ENCODE measurements at places on chromosomes 2 and 18. TPM values are rescaled to one million over a fixed set of nuclear protein-coding genes. Genes with fewer than 3 reads are reported as not detected.

Gene REG1B
- not detected for total RNA-seq

Gene ZBTB14
- total RNA-seq, result 27.4 TPM

Gene TSPYL6
- not detected for total RNA-seq

Gene CD8B2
- total RNA-seq, result not detected

- no peak for DNase-seq
- H3K36me3 ChIP-seq, result no peaks in the 10 kb centered on the region
- peaks cover 31% of the 10 kb centered on the region for H3K4me1 ChIP-seq
- no peak overlapping the region for H3K27ac ChIP-seq
- H3K4me3 ChIP-seq, result no peak overlapping the region
Measured at GRCh38 chr2:176098366-176099158, 1.0 kb upstream of the HOXD12 start.

DNA sequence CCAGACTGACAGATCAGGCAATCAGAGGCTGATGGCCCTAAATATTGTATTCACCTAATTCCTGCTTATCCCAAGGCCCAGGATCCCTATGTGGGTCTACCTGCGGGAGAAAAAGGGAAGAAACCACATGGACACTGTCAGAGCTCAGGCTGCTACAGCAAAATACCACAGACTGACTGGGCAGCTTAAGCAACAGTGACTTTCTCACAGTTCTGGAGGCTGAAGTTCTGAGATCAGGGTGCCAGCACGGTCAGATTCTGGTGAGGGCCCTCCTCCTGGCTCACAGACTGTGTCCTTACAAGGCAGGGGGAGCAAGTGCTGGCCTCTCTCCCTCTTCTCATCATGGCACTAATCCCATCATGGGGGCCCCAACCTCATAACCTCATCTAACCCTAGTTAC lies 181.7 kb downstream of the TMEM163 start:
- DNase-seq, result no peak
- H3K4me1 ChIP-seq, result no peaks in the 10 kb centered on the region
- no peaks in the 10 kb centered on the region for H3K36me3 ChIP-seq
- no peak overlapping the region for H3K27ac ChIP-seq
- H3K4me3 ChIP-seq, result no peak overlapping the region
- no peaks in the 10 kb centered on the region for H3K27me3 ChIP-seq

- H3K4me1 ChIP-seq, result no peaks in the 10 kb centered on the region
- no peaks in the 10 kb centered on the region for H3K27me3 ChIP-seq
- no peak overlapping the region for H3K27ac ChIP-seq
- no peak for DNase-seq
- no peaks in the 10 kb centered on the region for H3K36me3 ChIP-seq
Measured at GRCh38 chr2:222485367-222486211, 61.2 kb downstream of the SGPP2 start.

DNA sequence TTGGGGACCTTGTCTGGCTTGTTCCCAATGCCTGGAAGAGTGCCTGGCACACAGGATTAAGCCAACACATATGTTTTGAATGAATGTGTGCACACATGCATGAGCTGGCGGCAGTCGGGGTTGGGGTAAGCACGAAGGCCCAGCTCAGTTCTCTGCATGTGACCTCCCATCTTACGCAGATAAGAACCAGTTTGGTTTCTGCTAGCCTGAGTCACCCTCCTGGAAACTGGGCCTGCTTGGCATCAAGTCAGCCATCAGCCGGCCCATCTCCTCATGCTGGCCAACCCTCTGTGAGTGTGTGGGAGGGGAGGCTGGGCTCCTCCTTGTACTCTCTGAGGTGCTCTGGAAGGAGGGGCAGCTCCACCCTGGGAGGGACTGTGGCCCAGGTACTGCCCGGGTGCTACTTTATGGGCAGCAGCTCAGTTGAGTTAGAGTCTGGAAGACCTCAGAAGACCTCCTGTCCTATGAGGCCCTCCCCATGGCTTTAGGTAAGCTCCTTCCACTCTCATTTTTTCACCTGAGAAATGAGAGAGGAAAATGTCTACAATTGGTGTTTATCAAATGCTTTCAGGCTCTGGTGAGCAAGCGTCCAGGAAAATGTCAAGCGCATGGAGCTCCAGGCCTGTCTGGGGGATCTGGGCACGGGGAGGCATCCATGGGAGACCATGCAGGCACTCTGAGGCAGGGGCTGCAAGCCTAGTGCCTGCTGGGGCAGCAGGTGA lies 9.7 kb upstream of the IL1RN start:
- no peak overlapping the region for H3K4me3 ChIP-seq
- peaks cover 21% of the 10 kb centered on the region for H3K4me1 ChIP-seq
- H3K36me3 ChIP-seq, result no peaks in the 10 kb centered on the region
- H3K27ac ChIP-seq, result no peak overlapping the region
- no peak for DNase-seq

- no peak overlapping the region for H3K27ac ChIP-seq
- H3K4me3 ChIP-seq, result no peak overlapping the region
- H3K27me3 ChIP-seq, result no peaks in the 10 kb centered on the region
- no peaks in the 10 kb centered on the region for H3K36me3 ChIP-seq
- no peaks in the 10 kb centered on the region for H3K4me1 ChIP-seq
Measured at GRCh38 chr2:209563453-209563852, 139.6 kb downstream of the MAP2 start.

- no peak for DNase-seq
- no peak overlapping the region for H3K27ac ChIP-seq
- H3K4me3 ChIP-seq, result no peak overlapping the region
- H3K36me3 ChIP-seq, result no peaks in the 10 kb centered on the region
- peaks cover 13% of the 10 kb centered on the region for H3K27me3 ChIP-seq
Measured at GRCh38 chr2:21038403-21039073, 5.3 kb downstream of the APOB start.

- H3K4me1 ChIP-seq, result peaks cover 16% of the 10 kb centered on the region
- DNase-seq, result no peak
- no peaks in the 10 kb centered on the region for H3K27me3 ChIP-seq
- H3K27ac ChIP-seq, result peak overlapping the region; percentile 56
- no peaks in the 10 kb centered on the region for H3K36me3 ChIP-seq
Measured at GRCh38 chr2:181164699-181165098, 184.3 kb downstream of the UBE2E3 start.

- no peaks in the 10 kb centered on the region for H3K4me1 ChIP-seq
- H3K36me3 ChIP-seq, result no peaks in the 10 kb centered on the region
- no peak overlapping the region for H3K4me3 ChIP-seq
- no peaks in the 10 kb centered on the region for H3K27me3 ChIP-seq
- no peak overlapping the region for H3K27ac ChIP-seq
Measured at GRCh38 chr18:13362607-13363006, 144.0 kb downstream of the LDLRAD4 start.

DNA sequence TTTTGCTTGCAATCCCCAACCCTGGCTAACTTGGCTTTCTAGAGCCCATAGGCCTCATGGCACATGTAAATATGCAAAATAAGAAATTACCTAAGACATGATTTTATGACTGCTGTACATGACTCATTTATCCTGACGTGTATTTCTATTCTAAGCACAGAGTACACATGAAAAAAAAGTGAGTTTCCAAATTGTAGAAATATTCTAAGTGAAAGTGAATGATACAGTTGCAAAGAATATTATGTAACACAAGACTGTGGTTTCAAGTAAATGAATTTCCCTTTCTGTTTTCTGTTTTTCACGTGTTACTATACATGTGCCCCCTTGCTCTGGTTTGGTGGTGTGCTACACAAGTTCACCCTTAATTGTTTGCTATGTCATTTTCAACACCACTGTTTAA lies 162.4 kb downstream of the LRP1B start:
- H3K27me3 ChIP-seq, result no peaks in the 10 kb centered on the region
- no peak overlapping the region for H3K27ac ChIP-seq
- no peaks in the 10 kb centered on the region for H3K36me3 ChIP-seq
- no peaks in the 10 kb centered on the region for H3K4me1 ChIP-seq
- H3K4me3 ChIP-seq, result no peak overlapping the region

DNA sequence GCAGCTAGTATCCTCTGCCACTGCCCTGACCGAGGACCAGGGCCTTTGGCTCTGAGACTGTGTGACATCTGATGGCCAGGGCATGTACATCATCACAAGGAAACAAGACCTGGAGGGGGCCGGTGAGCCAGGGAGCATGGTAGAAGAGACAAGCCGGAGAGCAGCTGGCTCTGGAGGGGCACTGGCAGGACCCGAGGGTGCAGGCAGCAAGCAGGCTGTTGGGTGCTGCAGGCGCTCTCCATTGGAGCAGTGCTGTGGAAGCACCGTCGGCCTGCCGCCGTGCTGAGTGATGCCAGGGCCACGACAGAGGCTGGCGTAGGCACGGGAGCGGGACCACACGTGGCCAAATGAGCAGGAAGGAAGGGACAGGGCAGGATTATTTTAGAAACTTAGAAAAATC lies 335.2 kb downstream of the GBX2 start:
- H3K4me3 ChIP-seq, result no peak overlapping the region
- no peaks in the 10 kb centered on the region for H3K36me3 ChIP-seq
- H3K27me3 ChIP-seq, result no peaks in the 10 kb centered on the region
- no peak for DNase-seq

DNA sequence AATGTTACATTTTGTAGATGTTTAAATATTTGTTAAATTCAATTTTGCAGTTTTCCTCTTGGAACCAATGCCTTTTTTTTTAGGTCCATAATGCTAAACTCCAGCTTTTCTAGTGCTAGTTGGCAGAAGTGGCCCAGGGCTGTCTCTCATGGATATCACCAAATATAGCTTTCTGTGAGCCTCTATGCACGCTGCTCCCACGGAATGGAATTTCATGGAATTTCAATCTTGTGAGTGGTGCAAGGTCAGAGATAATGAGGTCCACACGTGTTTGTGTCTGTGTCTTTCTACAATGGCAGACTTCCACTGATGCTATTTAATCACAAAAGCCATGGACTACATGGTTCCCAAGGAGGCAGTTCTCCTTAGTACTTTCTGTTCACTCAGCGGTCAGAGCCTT lies 191.5 kb upstream of the PARD3B start:
- H3K27ac ChIP-seq, result no peak overlapping the region
- no peaks in the 10 kb centered on the region for H3K4me1 ChIP-seq
- no peaks in the 10 kb centered on the region for H3K36me3 ChIP-seq

DNA sequence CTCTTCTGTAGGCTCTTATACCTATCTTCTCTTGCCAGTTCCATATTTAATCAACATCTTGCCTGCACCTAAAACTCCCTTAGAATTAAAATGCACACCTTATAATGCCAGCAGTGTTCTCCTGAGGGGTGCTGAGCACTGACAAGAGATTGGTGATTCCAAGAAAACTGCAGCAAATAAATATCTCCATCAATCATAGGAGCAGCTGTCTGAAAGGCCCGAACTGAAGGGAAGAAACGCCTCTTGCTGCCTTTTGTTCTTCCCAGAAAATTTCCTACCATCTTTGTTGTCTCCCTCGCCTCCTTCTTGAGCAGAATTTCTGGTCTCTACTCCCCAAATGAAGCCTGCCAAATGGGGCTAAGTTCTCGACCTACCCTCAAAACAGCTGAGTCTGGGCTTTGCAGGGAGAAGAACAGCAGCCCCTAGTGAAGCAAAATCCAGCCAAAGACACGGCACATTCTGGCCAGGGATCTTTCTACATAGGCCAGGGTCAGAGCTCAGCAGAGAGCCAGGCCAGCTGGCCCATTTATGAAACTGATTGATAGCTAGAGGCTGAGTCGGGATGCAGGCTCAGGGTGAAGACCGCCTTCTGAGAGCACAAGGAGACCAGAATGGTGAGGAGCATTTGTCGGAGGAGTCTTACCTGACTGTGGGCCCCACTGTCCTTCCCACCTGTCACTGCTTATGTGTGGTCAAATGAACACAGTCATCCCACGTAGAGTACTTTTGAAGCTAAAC lies 20.4 kb upstream of the TMEM247 start:
- no peaks in the 10 kb centered on the region for H3K27me3 ChIP-seq
- no peaks in the 10 kb centered on the region for H3K36me3 ChIP-seq

DNA sequence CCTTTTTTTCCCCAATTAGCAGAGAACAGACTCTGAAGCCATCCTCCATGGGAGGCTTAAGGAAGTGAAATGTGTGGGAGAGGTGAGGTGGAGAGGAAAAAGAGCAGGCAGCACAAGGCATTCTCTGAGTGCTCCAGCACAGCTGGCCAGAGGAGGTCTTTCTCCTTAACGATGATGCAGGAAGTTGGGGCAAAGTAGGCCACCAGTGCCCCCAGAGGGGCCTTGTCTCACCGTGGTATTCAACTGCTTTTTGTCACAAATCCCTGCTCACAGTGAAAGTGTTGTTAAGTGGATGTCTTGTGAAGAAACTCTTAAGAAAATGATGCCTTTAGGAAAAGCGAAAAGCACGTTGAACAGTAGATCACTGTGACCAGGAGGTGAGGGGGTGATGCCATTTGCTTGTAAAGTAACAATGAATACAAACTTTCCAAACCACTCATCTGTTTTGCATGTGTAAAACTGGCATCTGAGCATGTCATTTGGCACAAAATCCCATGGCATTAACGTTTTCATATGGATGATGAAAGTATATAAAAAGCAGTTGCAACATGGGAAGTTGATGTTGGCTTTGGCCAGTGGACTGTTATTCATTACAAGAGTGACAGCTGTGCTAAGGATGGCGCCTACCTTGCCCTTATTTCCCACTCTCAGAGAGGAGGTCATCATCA lies 49.2 kb upstream of the CDC42EP3 start:
- no peaks in the 10 kb centered on the region for H3K36me3 ChIP-seq
- no peak overlapping the region for H3K27ac ChIP-seq
- DNase-seq, result no peak
- no peaks in the 10 kb centered on the region for H3K4me1 ChIP-seq
- no peak overlapping the region for H3K4me3 ChIP-seq

GRCh38 chr2:165283342-165283741 lies 44.1 kb downstream of the SCN2A start:
- no peak overlapping the region for H3K4me3 ChIP-seq
- no peaks in the 10 kb centered on the region for H3K4me1 ChIP-seq
- H3K27ac ChIP-seq, result no peak overlapping the region
- H3K36me3 ChIP-seq, result no peaks in the 10 kb centered on the region
- no peaks in the 10 kb centered on the region for H3K27me3 ChIP-seq

GRCh38 chr2:202636213-202636513 lies 1.4 kb downstream of the FAM117B start:
- H3K4me1 ChIP-seq, result peaks cover 44% of the 10 kb centered on the region
- H3K4me3 ChIP-seq, result peak overlapping the region; percentile 86
- no peaks in the 10 kb centered on the region for H3K27me3 ChIP-seq
- H3K27ac ChIP-seq, result peak overlapping the region; percentile 73
- DNase-seq, result no peak

Data from CD4-positive, alpha-beta T cell (primary cell).